Activated naive CD4-positive, alpha-beta T cell treated with anti-CD3 and anti-CD28 coated beads for 36 hours (primary cell): ENCODE measurements at places on chromosomes 1 and 21. TPM values are rescaled to one million over a fixed set of nuclear protein-coding genes. Genes with fewer than 3 reads are reported as not detected.
A peak's percentile ranks its signal among the peaks of the same experiment; 100 is the strongest.

DNA sequence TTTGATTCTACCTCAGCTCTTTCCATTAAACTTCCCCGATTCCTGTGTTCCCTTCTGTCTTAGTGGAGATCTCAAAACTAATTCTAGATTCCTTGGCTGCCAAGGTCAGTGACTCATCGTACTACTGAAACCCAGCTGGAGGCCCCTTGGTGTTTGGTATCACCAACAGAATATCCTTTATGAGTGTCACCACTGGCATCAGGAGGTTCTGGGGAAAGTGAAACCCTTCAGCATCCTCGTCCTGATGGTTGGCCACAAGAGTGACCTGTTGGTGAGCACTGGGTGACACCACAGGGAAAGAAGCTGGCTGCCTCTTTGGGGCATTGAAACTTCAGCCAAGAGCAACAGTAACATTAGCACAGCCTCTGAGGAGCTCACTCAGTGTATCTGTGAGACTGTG, 9.6 kb downstream of the RAB42 start:
- no peaks in the 10 kb centered on the region for H3K4me1 ChIP-seq
- DNase-seq, result peak; percentile 30
- H3K4me3 ChIP-seq, result no peak overlapping the region
- no peak overlapping the region for H3K27ac ChIP-seq
- no peaks in the 10 kb centered on the region for H3K27me3 ChIP-seq

DNA sequence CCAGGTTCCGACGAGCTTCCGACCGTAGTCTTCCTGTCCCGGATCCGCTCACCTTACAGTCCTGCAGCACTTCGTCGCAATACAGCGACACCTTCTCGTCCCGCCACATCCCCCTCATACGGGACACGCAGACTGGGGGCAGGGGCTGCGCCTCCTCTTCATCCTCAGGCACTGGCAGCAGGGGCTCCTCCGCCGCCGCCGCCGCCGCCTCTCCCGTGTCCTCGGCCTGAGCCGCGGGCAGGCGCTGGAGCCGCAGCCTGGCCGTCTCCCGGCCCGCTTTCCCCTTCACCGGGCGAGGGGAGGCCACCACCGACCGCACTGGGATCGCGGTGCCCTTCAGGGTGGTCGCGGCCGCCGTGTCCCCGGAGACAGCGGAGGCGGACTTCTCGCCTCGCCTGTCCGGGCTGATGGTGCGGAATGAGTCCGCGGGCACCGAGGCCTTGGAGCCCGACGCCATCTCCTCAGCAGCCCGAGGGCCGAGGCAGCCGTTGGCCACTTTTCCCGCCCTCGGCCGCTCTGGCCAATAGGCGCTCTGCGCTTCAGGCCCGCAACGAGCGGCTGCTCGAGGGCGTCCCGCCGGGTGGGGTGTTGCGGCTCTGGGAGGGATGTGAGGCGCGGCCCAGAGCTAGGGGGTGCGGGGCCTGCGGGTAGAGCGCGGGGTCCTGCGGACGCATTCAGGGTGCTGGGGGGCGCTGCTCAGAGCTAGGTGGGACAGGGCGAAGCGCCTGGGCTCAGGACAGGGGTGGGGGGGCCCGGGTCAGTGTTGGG, at the start of gene SHCBP1L:
SHCBP1L (minus strand) TSS at position 490 of the 768 bp plus-strand sequence; CDS start at position 457, 33 bp downstream.
- H3K36me3 ChIP-seq, result no peaks in the 10 kb centered on the region
- H3K4me1 ChIP-seq, result peaks cover 4% of the 10 kb centered on the region
- DNase-seq, result peak; percentile 15
- H3K27ac ChIP-seq, result no peak within 1 kb of the TSS

The HAO2 gene
- total RNA-seq, result not detected

- H3K27ac ChIP-seq, result no peak overlapping the region
- H3K27me3 ChIP-seq, result peaks cover 26% of the 10 kb centered on the region
- H3K4me1 ChIP-seq, result no peaks in the 10 kb centered on the region
- H3K36me3 ChIP-seq, result no peaks in the 10 kb centered on the region
- no peak for DNase-seq
- H3K4me3 ChIP-seq, result no peak overlapping the region
Measured at GRCh38 chr1:56483104-56483503, 96.3 kb downstream of the PLPP3 start.
